ENCODE measurements at places on chromosomes 2 and 18.

DNA sequence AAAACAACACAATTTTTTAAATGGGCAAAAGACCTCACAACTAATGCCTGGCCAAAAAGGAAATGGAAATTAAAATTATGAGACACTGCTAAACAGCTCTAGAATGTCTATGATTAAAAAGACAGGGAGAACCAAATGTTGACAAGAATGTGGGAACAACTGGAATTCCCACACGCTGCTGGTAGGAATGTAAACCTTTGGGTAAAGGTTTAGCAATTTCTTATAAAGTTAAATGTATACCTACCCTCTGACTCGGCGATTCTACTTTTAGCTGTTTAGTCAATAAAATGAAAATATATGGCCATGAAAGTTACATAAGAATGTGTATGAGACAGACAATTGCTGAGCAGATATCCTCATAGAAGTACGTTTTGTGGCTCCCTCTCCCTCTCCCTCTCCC lies 60.9 kb downstream of the ATF2 start:
- DNase-seq = no peak

GRCh38 chr2:137383391-137383790 lies 580.9 kb upstream of the HNMT start:
- no peak for DNase-seq

DNA sequence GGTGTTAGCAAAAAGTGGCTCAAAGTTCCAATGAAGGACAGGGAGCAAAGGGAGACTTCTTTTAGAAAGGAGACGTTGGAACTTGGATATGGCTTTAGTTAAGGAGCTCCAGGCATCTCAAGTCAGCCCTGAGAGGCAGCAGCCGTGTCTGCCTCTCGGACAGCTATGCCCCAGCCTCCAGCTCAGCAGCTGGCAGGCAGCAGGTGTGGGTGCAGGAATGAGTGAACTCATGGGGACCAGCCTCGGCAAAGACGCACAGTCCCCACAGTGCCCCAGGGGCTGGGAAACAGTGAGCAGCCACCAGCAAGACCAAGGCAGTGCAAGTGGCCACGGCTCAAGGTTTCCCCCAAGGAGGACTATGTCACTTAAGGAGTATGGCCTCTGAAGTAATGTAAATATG lies 1.6 kb upstream of the LRRFIP1 start:
- DNase-seq = no peak

DNA sequence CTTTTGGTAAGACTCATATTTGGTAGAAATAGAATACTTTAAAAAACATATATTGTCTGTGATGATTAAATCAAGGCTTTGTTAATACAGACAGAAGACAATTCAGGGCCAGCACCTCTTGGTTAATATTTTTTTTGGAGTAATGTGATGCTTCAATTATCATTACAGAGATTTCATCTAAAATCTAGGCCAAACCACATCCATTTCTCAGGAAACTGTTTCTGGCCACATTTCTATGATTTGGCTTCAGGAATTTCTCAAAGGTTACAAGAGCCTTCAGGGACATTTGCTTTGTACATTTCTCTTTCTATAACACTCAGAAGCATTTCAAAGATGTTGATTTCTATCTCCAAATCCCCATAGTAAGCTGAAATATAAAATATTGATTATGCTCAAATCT lies 614.9 kb downstream of the LRP1B start:
- no peak for DNase-seq

DNA sequence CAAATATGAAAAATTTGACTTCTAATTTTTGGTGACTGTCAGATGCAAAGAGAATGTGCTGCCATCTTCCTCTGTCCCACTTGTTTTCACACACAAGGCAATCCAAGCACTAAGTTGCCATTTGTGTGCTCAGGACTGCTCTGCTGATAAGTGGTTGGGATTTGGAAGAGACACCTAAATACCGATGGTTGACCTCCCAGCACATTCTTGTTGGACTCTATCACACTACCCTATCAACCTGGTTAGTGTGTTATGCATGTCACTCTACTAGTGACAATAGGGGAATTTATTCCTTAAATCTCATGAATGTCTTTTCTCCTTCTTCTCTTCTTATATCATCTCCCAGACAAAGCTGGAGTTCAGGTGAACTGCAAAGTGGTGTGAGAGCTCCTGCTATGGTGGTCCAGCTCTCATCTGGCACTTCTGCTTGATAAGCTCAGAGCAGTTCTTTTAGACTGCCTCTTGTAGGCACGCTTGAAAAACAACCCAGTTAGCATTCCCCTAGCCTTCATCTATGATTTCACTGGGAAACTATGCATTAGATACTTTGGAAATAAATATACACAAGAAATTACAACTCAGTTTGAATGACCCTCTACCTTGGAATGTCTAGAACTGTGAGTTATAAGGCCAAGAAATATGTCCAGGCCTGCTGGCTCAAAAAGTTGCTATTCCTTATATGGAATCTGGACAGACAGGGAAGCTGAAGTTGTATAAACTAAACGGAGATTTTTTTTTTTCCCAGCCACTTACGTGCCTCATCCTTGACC lies 404.8 kb downstream of the MEIS1 start:
- DNase-seq = peak; percentile 96

DNA sequence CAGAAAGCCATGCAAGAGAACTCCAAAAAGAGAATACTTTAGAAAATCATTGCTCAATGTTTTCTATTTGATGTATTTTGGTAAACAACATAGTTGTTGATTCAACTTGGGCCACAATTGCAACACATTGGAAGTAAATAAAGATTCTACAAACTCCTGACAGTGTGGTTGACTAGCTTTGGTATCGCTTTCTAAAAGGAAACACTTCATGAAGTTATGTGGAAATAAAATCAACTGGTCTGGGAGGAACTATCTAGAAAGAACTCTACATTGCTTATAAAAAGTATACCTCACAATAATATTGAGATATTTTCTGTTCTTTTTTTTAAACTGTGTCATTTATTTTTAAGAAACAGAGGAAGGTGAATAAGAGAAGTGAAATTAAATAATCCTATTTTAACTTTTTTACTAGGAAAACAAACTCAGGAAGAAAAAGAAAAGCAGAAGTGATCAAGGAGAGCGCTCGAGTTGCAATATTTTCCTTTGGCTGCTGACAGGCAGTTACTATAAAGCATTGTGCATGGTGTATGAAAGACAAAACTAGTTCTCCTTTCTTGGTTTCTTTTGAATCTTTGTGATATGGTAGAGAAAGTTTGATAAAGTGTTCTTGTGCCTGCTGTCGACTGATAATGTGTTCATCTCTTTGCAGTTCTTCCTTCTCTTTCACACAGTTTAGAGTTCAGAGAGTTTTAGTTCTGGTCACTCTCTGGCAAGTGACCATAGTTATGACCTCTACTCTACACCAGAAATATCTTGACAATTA lies 3.0 kb downstream of the DHRS9 start:
- DNase-seq = no peak

- no peak for DNase-seq
Observed at GRCh38 chr2:232459419-232460035, 3.6 kb downstream of the ALPI start.

- no peak for DNase-seq
Observed at GRCh38 chr2:176733698-176734430, 464.6 kb downstream of the MTX2 start.

DNA sequence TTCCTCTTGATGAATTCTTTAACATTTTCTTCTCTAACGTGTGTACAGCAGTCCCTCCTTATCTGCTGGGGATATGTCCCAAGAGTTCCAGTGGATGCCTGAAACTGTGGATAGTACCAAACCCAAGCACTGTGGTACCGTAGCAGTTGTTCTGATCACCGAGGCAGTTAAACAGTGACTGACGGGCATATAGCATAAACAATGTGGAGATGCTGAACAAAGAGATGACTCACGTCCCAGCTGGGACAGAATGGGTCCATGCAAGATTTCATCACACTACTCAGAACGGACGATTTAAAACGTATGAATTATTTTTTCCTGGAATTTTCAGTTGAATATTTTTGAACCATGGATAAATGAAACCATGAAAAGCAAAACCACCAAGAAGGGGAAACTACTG lies 54.5 kb upstream of the SPAG16 start:
- DNase-seq = peak; percentile 78

GRCh38 chr2:64007924-64008323 lies 11.3 kb downstream of the VPS54 start:
- no peak for DNase-seq

GRCh38 chr2:108813732-108814131 lies 27.2 kb downstream of the CCDC138 start:
- peak; percentile 25 for DNase-seq

DNA sequence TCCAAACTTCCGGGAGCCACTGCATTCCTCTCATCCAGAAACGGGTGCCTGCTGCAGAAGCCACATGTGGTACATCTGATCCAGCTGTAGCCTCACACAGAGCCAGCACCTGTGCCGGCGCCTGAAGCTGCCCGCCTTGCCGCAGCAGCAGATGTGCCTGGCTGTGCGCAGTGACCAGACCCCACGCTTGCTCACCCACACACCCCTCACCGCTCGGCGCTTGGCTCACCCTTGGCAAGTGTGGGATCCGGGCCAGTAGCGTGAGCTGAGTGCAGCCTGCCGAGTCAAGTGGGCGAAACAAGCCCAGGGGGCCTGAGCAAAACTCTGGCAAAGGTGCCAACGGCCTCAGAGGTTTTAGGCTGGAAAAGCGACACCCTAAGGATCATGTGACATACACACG lies 220.1 kb upstream of the TMEFF2 start:
- DNase-seq = no peak

DNA sequence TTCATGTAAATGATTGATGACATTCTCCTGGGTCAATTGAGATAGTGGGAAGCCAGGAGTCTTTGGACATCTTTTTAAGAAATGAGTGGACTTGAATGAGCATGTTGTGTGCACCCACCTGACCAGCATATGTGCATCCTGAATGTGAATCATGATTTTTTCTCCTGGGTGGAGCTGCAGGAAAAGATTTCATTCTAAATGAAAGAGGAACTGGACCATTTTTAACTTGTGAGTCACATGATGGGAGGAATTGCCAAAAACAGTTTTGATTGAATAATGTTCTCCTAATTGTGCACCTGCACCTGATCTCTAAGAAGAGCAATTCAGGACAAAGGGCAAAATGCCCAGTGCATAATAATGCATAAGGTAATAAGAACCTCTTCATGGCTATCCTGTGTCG lies 32.3 kb downstream of the COPS8 start:
- peak; percentile 21 for DNase-seq

DNA sequence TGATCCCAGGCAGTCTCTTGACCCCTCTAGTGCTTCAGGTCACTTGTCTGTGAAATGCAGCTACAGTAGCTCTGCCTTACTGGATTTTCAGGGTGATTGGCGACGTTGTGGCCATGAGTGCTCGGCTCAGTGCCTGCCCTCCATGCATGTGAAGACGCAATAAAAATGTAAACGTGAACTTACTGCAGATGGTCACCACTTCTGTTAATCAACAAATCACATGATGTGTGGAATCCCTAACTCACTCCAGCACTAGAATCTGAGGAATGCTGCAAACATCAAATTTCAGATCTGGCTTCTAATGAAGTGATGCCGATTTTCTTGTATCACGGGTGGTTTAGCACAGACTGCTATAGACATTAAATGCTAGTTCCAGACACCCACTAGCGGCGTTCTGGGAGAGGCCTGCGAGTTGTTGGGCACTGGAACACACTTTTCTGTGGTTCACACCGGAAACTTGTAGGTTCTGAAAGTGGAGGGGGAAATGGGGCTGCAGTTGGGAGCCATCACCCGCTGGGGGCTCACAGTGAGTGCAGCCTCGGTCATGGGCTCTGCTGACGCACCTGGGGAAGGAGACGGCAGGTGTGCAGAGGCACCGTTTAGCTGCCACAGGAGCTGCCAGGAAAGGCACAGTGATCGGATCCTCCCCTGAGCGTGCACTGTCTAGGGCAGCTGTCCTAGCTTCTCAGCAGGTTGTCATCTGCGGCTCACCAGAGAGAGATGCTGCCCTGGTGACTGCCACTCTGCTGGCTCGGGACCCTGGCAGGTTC lies 6.5 kb downstream of the CNDP1 start:
- DNase-seq = no peak

DNA sequence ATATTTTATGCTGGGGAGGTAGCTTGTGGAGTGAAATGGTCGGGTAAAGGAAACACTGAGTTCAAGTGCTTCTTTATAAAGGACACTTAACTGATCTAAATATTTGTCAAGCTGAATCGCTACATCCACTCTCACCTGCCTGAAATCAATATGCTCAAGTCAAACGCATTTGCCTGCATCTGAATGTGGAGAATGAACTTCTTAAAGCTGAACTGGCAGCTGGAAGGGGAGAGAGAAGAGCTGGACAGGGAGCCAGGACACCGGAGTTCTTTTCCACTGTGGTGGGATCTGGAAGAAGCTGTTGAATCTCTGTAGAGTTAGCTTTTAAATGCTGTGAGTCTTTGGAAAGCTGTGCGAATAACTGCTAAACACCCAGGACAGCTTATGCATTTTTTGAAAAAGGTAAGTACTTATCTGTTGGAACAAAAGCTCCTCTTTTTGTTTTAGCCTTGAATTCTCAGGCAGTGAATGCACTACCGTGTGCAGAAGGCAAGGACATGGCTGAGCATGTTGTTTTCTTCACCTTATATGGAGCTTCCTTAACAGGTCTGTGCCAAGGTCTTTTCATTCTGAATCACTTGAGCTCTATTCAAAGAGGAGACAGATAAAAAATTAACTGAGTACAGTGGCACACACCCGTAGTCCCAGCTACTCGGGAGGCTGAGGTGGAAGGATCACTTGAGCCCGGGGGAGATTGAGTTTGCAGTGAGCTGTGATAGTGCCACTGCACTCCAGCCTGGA lies 74.2 kb upstream of the KLF7 start:
- peak; percentile 76 for DNase-seq

- DNase-seq = no peak
Observed at GRCh38 chr2:201258666-201259615, 1.4 kb upstream of the CASP8 start.

GRCh38 chr2:209512971-209513370 lies 89.1 kb downstream of the MAP2 start:
- DNase-seq = no peak

DNA sequence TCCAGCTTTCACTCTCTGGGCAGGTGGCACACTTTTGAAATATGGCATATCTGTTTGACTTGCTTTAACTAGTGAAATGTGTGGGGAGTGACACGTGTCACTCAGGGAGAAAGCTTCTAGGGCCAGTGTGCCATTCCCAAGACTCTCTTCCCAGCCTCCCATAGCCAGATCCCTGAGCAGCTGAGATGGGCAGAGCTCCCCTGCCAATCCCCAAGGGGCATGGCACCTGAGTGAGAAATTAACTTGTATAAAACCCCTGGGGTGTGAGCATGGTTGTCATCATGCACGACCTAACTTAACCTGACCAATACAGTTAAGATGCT lies 39.0 kb upstream of the MARCO start:
- DNase-seq = no peak

DNA sequence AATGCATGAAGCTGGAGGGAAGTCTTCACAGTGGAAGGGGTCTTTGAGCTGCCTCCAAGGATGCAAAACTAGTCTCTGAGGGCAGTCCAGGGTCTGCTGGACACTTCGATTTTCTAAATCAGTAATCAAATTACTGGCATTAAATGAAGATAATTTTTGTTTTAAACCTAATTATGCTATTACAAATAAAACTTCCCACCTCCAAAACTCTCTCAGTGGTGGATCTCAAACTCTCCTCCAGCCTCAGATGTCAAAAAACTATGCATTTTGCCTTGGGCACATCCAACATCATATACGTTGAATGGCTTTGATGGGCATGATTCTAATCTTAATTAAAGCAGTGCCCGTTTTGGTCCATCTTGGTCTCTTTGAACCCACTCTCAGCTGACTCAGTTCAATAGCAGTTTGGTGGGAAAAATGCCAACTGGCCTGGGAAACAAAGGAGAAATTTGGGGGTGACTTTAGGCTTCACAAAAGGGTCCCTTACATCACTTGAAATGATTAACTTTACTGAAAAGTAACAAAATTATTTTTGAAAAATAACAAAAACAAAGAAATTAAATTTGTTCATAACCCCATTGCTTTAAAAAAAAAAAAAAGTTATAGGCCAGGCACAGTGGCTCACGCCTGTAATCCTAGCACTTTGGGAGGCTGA lies 5.9 kb upstream of the MYCN start:
- no peak for DNase-seq

Data from fibroblast of pulmonary artery (primary cell).